Lung (tissue), 17 donors: ENCODE measurements at places on chromosomes 4 and X. TPM values are rescaled to one million over a fixed set of nuclear protein-coding genes. Genes with fewer than 3 reads are reported as not detected.

Gene GAGE1
- total RNA-seq: 0.49 TPM

Gene TSPAN6
- 56.2 TPM for total RNA-seq

Gene ADH1B
- total RNA-seq: 1,115 TPM

Gene PCDH7
- 57.6 TPM for total RNA-seq

Gene OCRL
- 20.2 TPM for total RNA-seq

Gene ARHGAP24
- total RNA-seq: 79.4 TPM

Gene MTNR1A
- total RNA-seq: not detected

Gene STOX2
- 27.5 TPM for total RNA-seq

Gene ADGRG4
- total RNA-seq: 0.03 TPM

Gene CCSER1
- 23.0 TPM for total RNA-seq

Gene ARSD
- 55.4 TPM for total RNA-seq

Gene PUDP
- 17.3 TPM for total RNA-seq

Gene NAP1L2
- 3.3 TPM for total RNA-seq

Gene CAPN6
- 6.6 TPM for total RNA-seq

Gene HMGB3
- total RNA-seq: 44.9 TPM

Gene FRG2
- total RNA-seq: not detected

Gene PCDH18
- 6.2 TPM for total RNA-seq

Gene FGFR3
- total RNA-seq: 24.8 TPM

Gene STARD8
- 17.5 TPM for total RNA-seq

Gene CT45A1
- not detected for total RNA-seq

Gene SLC9B2
- 8.6 TPM for total RNA-seq

Gene SOD3
- total RNA-seq: 101 TPM

Gene CYBB
- 48.7 TPM for total RNA-seq

Gene XG
- 0.55 TPM for total RNA-seq
